GM04503 (cell line): ENCODE measurements at places on chromosomes 2 and 18.

- no peak for DNase-seq
Measured at GRCh38 chr2:61943251-61943650, 37.8 kb downstream of the COMMD1 start.

DNA sequence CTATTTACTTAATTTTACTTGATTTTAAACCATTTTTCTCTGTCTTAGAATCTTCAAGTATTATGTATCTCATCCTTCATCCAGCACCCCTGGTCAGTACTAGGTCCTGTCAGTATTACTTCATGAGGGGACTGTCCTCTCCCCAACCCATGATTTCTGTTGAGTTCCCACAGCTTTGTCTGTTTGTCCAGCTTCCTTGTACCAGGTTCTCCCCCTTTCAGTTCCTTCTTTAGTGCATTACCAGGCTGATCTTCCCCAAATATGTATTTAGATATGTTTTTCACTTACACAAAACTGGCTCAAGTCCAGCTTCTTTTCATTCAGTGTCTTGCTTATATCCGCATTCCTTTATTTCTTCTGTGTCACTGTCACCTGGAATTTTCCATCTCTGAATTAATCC, 13.8 kb upstream of the TTC27 start:
- no peak for DNase-seq

- DNase-seq = peak; percentile 21
Measured at GRCh38 chr2:14634489-14635390, 2.2 kb downstream of the LRATD1 start.

DNA sequence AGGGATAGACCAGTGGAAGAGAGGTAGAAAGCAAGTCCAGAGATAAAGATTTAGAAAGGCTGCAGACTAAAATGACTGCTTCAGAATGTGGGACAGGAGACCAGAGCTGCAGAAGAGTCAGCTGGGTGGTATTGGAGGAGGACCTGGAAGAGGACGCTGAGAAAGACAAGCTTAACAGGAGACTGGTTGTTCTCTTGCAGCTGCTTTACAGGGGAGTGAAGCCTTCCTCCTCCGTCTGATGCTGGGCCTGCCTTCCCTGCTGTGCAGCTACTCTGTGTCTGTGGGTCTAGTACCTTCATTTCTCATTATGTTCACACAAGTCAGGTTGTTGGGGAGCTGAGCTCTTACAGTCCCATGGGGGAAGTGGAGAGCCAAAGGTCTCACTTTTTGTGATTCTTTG, 35.7 kb downstream of the SPATS2L start:
- no peak for DNase-seq

- no peak for DNase-seq
Measured at GRCh38 chr18:8970843-8971242, 131.7 kb upstream of the NDUFV2 start.

DNA sequence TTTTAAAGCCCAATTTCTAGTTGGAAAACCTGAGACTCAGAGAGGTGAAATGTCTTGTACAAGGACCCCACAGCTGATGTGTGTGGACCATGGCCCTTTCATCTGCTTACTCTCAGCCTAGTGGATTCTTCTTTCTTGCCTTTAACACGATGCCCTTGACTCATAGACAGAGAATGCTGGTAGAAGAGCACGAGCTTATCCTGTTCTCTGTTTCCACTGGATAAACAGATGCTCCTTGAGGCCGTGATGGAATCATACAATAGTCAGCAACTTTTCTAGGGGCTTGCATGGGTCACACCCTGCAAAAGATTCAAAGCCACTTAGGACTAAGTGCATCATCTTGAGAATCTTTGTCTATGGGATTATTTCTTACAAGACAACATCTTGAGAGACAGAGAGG, 50.9 kb downstream of the MYCN start:
- no peak for DNase-seq

DNA sequence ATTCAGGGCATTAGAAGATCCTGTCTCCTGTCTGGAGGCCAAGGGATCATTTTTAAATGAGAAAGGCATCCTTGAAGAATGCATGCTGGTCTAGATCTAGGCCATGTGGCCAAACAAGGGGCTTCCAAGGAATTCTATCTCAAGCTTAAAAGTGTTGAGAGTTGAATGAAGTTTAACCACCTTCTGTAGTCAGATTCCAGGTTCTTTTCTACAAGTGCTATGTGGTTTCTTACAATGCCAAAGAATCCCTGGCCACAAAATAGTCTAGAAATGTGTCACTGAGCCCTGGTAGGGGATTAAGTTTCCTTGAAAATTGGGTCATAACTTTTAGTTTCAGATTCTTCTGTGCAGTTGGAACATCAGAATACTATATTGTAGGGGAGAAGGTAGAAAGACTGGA, 640.7 kb upstream of the ACVR2A start:
- DNase-seq = peak; percentile 16

DNA sequence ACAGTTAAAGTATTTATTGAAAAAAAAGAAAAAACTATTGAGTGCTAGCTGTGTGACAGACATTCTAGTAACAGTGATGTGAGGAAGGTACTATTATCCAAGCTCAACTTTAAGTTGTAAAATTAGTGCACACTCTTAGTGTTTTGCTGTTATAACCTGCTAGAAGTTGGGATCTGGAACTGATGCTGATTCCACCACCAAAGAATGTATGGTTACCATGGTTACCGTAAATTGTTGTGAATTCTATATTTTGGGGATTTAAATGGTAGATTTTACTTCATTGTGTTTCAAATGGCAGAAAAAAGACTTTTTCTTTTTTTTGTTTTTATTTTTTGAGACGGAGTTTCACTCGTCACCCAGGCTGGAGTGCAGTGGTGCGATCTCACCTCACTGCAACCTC, 5.3 kb downstream of the AGFG1 start:
- DNase-seq = no peak

DNA sequence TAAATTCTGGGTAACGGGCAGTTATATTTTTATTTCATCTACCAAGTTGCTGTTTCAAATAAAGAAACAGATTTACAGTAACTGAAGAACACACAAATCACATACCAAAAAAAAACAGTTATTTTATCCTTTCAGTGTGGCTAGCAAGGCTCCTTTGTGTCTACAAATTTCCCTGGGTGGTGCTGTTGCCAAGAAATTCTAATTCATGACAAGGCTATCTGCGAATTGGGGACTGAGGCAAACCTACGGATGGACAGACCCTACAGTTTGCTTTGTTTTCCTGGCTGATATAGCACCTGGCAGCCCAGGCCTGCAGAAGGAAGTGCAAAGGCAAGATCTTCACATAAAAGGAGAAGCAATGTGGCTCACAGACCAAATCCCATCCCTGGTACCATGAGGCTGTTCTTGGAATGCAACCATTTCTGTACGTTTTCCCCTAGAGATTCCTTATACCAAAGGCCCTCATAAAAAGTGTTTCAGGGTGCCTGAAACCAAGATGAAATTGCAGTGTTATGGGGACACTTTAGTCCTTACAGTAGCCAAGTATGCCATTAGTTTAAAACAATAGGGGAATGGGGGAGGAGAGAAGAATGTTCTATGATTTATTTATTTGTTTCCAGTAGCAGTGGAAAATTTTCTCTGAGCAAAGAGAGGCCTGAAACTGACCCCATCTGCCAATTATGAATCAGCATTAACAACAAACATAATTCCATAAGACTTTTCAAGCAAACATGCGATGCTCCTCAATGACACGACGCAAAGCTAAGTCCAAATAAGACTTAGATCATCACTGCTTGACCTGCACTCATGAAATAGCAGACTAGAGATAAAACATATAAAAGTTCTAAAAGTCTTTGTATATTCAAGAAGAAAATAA, 4.3 kb downstream of the KLF7 start:
- DNase-seq = no peak

DNA sequence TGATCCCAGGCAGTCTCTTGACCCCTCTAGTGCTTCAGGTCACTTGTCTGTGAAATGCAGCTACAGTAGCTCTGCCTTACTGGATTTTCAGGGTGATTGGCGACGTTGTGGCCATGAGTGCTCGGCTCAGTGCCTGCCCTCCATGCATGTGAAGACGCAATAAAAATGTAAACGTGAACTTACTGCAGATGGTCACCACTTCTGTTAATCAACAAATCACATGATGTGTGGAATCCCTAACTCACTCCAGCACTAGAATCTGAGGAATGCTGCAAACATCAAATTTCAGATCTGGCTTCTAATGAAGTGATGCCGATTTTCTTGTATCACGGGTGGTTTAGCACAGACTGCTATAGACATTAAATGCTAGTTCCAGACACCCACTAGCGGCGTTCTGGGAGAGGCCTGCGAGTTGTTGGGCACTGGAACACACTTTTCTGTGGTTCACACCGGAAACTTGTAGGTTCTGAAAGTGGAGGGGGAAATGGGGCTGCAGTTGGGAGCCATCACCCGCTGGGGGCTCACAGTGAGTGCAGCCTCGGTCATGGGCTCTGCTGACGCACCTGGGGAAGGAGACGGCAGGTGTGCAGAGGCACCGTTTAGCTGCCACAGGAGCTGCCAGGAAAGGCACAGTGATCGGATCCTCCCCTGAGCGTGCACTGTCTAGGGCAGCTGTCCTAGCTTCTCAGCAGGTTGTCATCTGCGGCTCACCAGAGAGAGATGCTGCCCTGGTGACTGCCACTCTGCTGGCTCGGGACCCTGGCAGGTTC, 6.5 kb downstream of the CNDP1 start:
- no peak for DNase-seq

DNA sequence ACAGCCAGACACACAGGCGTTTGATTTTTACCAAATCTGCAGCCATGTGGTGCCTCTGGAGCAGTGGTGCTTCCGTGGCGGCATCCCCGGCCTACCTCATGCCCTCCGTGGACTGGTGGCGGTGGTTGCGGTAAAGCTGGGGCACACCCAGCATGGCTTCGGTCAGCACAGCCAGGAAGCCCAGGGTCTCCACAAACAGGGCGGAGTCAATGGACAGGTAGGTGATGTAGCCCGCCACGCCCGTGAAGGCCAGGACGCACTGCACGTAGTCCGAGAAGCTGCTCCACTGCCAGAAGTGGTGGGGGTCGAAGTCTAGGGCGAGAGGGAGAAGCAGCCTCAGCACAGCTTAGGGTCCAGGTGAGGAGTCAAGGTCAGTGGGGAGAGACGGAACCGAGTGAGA, 32.4 kb downstream of the SLC66A2 start:
- no peak for DNase-seq

- DNase-seq = no peak
Measured at GRCh38 chr18:78928076-78928475, 51.5 kb upstream of the SALL3 start.

GRCh38 chr2:77713412-77713811, 191.2 kb upstream of the LRRTM4 start:
- no peak for DNase-seq

DNA sequence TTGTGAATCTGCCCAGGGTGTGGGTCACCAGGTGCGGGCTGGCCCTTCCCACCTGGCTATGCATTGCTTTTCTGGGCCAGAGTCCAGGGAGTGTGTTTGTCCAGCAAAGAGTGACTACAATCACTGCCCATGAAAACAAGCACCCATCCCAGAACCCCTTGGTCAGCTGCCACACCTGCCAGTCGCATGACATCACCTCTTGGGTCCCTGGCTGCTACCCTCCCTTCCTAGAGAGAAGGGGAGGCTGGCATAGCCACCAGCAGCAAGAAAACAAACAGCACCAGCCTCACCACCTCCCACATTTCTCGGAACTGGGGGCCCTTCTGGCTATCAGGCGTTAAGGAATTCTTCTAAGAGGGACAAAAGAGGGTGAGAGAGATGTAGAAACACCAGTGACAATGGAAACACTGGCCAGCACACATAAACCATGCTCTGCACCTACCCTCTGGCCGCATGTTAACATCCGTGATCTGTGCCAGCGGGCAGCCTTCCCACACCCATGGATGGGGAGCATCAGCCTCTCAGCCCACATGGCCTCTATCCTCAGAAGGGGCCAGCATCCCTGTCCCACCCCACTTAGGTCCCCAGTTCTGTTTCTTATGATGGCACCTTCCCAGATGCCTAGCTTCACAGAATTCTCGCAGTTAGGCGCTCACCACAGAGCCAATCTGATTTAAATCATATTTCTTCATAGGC, 109.7 kb upstream of the GLI2 start:
- no peak for DNase-seq

GRCh38 chr2:170146784-170147183, 31.2 kb upstream of the MYO3B start:
- DNase-seq = no peak

DNA sequence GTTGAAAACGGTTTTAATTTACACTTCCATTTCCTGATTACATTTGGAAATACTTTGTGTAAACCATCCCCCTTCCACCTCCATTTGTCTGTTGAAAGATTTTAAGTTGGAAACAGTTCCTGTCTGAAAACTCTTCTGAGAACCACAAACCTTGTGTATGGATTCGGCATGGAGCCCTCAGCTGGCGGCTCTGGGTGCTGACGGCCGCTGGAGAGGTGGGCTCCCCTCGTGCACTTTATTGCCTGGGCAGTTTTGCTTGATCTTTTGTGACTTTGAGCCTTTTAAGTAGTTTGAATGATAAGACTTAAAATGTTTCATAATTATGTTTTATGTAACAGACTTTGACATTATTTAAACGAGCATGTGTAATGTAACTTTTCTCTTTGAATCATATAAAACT, 11.1 kb downstream of the KLF11 start:
- no peak for DNase-seq

DNA sequence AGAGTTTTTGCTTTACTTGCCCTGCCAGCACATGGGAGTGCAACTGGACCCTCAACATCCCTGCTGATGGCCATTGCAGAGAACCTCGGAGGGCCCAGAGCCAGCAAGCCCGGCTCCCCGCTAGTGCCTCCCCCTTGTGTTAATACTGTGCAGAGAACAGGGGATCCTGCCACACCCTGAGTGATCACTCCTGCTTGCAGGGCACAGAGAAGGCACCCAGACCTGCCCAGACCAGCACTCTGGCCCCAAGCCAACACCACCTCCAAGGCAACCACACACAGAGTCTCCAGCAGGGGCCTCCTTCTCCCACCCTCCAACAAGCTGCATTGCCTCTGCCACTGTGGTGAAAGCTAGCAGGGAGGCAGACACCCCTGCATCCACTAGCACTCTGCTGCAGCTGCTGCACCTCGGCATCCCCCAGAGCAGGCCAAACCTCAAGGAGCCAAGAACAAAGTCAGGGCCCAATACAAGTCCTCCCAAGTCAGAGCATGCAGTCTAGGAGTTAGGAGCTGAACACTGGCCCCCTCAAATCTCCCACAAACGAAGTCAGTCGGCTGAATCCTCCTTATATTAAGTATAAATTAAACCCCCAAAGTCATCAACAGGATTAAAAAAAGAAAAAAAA, 157.7 kb downstream of the CCDC178 start:
- DNase-seq = no peak

- no peak for DNase-seq
Measured at GRCh38 chr2:191786694-191787093, 60.2 kb downstream of the CAVIN2 start.

- no peak for DNase-seq
Measured at GRCh38 chr2:30933496-30933895, 126.2 kb upstream of the CAPN13 start.
